ENCODE measurements at places on chromosomes 7 and 10. TPM values are rescaled to one million over a fixed set of nuclear protein-coding genes. Genes with fewer than 3 reads are reported as not detected.

The ACHE gene
- 0.90 TPM for total RNA-seq

The FZD8 gene
- 5.0 TPM for total RNA-seq

The DGKB gene
- total RNA-seq, result 2.2 TPM

The LRRC18 gene
- not detected for total RNA-seq

The TDRD1 gene
- total RNA-seq, result not detected

The PPP3CB gene
- total RNA-seq, result 47.0 TPM

The DDC gene
- not detected for total RNA-seq

DNA sequence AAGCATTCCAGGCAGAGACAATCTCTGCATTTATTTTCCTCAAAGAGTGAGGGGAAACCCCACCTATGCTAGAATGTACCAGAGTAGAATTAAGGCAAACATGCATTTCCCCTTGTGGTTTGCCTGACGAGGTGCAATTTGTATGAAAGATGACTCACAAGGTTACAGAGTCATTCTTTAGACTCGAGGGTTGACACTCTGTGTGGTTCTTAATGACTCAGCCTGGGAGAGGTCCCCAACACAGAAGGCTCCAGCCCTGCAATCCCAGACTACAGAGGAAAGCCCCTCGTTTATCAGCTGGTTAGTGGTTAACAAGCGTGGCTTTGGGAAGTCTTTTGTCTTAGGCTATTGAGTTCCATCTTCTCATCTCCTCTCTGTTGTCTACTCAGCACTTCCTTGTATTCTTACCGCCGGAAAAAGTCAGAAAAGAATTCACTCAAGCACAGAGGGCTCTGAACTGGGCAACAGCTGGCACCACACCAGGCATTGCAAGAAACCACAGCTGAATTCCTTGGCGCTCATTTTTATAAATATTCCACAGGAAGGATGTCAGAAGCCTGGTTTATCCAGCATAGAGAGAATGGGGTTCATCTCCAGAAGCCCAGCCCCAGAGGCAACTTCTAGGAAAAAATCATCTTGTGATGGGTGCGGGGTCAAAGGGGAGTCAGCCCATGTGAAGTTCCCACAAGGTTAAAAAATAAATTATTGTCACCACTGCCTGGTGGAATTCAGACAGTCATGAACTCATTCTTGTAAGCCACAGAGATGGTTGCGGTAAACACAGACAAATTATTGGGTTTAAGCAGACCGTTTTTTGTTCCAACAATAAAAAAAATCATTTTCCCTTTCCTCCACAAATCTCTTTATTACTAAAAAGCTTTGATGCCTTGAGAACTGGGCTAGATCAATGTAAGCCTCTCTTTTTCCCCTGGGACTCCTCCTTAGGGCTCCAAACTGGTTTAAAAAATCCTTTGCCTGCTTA is 24.5 kb upstream of the SVIL start:
- peak overlapping the region; percentile 24 for H3K27ac ChIP-seq
- H3K27me3 ChIP-seq, result no peaks in the 10 kb centered on the region
- peaks cover 9% of the 10 kb centered on the region for H3K36me3 ChIP-seq
- peaks cover 17% of the 10 kb centered on the region for H3K4me1 ChIP-seq
- H3K4me3 ChIP-seq, result no peak overlapping the region

DNA sequence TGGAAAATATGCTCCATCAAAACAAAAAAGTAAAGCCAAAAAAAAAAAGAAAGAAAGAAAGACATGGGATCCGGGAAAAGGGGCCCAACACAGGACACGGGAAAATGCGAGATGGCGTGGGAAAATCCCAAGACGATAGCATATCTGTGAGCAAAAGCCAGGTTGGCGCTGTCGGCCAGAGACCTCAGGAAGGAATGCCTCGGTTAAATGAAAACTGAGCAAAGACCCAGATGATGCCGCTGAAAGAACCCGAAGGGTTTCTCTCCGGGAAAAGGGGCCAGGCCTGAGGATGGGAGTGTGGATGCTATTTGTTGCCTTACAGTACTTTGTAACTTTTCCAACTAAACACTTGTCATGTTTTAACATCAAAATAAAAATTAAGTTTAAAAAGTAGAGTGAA is 49.5 kb upstream of the PPP2R2D start:
- no peaks in the 10 kb centered on the region for H3K36me3 ChIP-seq
- DNase-seq, result no peak
- H3K4me3 ChIP-seq, result no peak overlapping the region
- no peaks in the 10 kb centered on the region for H3K27me3 ChIP-seq

DNA sequence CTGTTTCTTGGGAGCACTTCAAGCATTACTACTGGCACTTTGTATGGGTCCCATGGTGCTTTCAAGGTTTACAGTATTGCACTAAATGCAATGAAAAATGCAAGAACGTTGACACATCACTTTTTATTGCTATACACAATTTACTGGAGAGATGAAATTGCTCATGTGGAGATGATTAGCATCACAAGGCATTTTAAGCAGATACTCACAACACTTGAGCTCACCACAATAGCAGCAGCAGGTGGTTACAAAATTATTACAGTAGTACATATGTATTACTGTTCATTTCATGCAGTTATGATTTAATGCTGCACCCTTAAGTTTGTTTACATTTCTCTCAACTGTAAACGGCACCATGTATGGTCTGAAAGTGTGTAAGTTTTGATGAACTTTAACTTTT is 537.7 kb downstream of the GRM8 start:
- H3K27me3 ChIP-seq, result no peaks in the 10 kb centered on the region
- H3K27ac ChIP-seq, result no peak overlapping the region
- H3K4me3 ChIP-seq, result no peak overlapping the region
- no peaks in the 10 kb centered on the region for H3K36me3 ChIP-seq
- no peak for DNase-seq

GRCh38 chr10:108070789-108071188 is 906.3 kb upstream of the SORCS1 start:
- H3K4me3 ChIP-seq, result no peak overlapping the region
- H3K27ac ChIP-seq, result no peak overlapping the region
- no peaks in the 10 kb centered on the region for H3K4me1 ChIP-seq
- no peak for DNase-seq
- H3K36me3 ChIP-seq, result no peaks in the 10 kb centered on the region
- H3K27me3 ChIP-seq, result no peaks in the 10 kb centered on the region
